ENCODE measurements at places on chromosomes 2 and 18. TPM values are rescaled to one million over a fixed set of nuclear protein-coding genes. Genes with fewer than 3 reads are reported as not detected.

DNA sequence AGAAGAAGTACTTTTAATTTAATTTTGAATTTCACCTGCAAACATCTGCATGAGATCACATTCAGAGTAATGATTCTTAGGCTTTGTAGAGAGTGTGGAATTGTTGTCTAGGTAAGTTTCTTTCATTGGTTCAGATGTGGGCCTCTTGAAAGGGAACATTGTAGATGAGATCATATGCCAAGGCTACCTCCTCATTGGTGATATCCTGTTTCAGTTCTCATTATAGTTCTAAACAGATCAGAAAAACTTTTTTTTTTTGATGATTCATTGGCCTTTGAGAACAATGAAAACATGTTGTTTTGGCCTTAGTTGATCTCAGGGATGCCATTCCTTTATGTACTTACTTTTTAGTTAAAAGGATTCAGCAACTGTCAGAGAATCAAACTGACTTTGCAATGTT, 44.5 kb downstream of the EML6 start:
- H3K27ac ChIP-seq, result no peak overlapping the region
- H3K36me3 ChIP-seq, result no peaks in the 10 kb centered on the region
- no peak overlapping the region for H3K4me3 ChIP-seq

The MAP3K19 gene
- polyA plus RNA-seq, result not detected

DNA sequence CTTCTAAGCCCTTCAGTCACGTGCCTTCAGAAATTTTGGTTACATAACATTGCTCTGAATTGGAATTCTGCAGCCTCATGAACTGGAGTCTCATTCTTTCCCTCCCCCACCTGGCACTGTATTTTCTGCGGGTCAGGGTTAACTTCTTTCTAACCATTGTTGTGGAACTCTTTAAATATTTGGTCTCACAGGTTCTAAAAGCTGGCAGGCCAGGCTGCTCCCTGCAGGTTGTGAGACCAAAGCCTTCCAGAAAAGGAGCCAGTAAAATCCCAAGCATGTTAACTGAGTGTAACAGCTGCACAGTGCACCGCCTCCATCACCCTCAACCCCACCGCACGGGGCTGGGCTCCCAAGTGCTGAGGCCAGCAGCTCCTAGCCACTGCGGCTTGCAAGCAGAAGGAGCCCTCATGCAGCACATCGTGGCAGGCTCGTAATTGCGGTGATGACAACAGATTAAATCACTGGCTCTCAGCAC, 174.1 kb upstream of the ALPP start:
- peaks cover 40% of the 10 kb centered on the region for H3K36me3 ChIP-seq
- no peak overlapping the region for H3K4me3 ChIP-seq
- DNase-seq, result no peak
- peaks cover 4% of the 10 kb centered on the region for H3K4me1 ChIP-seq
- H3K27me3 ChIP-seq, result no peaks in the 10 kb centered on the region
- no peak overlapping the region for H3K27ac ChIP-seq

DNA sequence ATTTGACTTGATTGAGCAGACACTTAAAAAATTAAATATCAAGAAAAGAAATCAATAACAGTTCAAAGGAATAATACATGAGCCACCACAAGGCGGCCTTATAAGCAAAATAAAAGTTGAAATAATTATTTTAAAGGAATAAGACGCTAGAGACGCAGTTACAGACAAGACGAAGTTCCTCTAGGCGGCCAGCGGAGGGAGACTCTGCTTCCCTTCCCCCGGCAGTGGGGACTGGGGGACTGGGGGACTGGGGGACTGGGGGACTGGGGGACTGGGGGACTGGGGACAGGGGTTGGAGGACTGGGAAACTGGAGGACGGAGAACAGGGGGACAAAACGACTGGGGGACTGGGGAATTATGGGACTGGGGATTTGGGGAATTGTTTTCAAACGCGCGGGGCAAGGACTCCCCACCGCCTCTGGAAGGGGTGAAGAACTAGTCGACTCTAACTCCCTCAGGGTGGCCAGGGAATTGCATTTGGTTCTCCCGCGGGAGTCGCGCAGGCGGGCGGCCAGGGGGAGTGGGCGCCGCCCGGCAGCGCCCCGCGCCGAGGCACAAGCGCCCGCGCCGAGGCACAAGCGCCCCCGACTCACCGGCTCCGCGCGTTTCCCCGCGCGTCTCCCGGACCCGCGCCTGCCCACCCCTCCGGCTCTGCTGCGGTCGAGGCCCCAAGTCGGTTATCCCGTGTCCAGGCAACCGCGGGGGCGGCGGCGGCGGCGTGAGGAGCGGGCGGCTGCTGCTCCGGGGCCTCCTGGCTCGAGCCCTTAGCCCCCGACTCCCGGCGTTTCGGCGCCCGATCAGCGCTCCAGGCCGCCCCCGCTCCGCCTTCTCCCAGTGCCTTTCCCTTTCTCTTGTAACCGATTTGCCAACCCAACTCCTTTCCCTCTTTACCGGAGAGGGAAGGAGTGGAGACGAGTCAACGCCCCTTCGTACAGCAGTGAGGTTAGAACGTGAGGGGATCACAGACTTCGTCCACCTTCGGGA, at the start of gene CCDC178:
Gene CCDC178 (minus strand): TSS at position 662 of the 984 bp plus-strand sequence. CDS start 28,633 bp downstream, outside the sequence.
- DNase-seq, result no peak
- no peak within 1 kb of the TSS for H3K4me3 ChIP-seq
- H3K27me3 ChIP-seq, result peaks cover 41% of the 10 kb centered on the region
- no peak within 1 kb of the TSS for H3K27ac ChIP-seq

The UGT1A3 gene
- polyA plus RNA-seq, result not detected

DNA sequence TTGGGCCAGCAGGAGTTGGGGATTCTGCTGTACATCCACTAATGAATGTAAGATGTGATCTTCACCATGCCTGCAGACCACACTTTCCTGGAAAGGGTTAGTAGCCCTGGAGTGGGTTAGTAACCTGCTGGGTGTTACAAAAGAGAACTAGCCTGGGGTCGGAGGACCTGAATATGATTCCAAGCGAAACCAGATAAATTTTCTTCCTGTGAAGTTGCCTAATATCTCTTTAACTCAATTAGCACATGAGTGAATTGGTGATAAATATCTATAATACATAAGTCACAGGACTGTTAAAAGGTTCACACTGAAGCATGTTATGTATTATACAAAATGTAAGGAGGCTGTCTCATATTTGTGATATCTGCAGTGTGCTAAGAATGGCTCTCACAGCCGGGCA, 291.0 kb downstream of the CNTNAP5 start:
- H3K4me1 ChIP-seq, result no peaks in the 10 kb centered on the region
- no peaks in the 10 kb centered on the region for H3K36me3 ChIP-seq
- DNase-seq, result no peak
- no peaks in the 10 kb centered on the region for H3K27me3 ChIP-seq
- no peak overlapping the region for H3K27ac ChIP-seq
- H3K4me3 ChIP-seq, result no peak overlapping the region

GRCh38 chr2:231357931-231358330, 37.6 kb upstream of the B3GNT7 start:
- no peak overlapping the region for H3K27ac ChIP-seq
- H3K4me3 ChIP-seq, result no peak overlapping the region
- no peaks in the 10 kb centered on the region for H3K27me3 ChIP-seq
- no peak for DNase-seq
- peaks cover 17% of the 10 kb centered on the region for H3K4me1 ChIP-seq

GRCh38 chr2:144643537-144644336, 123.8 kb upstream of the ZEB2 start:
- no peaks in the 10 kb centered on the region for H3K36me3 ChIP-seq
- H3K27ac ChIP-seq, result no peak overlapping the region
- peaks cover 6% of the 10 kb centered on the region for H3K4me1 ChIP-seq
- no peaks in the 10 kb centered on the region for H3K27me3 ChIP-seq

- no peak overlapping the region for H3K27ac ChIP-seq
- H3K4me3 ChIP-seq, result no peak overlapping the region
- H3K27me3 ChIP-seq, result peaks cover 17% of the 10 kb centered on the region
- no peaks in the 10 kb centered on the region for H3K4me1 ChIP-seq
- no peak for DNase-seq
These were observed 161.7 kb downstream of the INSIG2 start for GRCh38 chr2:118250001-118250400.

DNA sequence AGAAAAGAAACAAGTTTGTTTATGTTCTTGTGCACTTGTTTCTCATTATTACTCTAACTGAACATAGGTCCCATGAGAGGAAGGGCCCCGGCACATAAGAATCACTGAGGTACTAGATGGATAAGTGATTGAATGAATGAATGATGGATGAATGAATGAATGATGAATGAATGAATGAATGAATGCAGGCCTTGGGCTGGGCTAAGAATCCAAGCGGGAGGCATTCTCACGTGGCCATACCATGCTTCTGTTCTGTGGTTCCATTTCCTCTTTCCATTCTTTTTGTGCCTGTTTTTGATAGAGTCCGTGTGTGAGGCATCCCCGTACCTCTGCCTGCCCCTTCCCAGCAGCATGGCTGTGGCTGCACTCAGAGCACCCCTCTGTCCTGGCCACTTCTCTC, 94.8 kb downstream of the SH3BP4 start:
- peak overlapping the region; percentile 56 for H3K27ac ChIP-seq
- H3K4me3 ChIP-seq, result peak overlapping the region; percentile 90
- DNase-seq, result no peak
- peaks cover 65% of the 10 kb centered on the region for H3K4me1 ChIP-seq
- no peaks in the 10 kb centered on the region for H3K27me3 ChIP-seq

- H3K27ac ChIP-seq, result no peak overlapping the region
- no peaks in the 10 kb centered on the region for H3K36me3 ChIP-seq
- no peak overlapping the region for H3K4me3 ChIP-seq
- no peaks in the 10 kb centered on the region for H3K4me1 ChIP-seq
- no peaks in the 10 kb centered on the region for H3K27me3 ChIP-seq
These were observed 1779.7 kb upstream of the CELF4 start for GRCh38 chr18:39345321-39345720.

DNA sequence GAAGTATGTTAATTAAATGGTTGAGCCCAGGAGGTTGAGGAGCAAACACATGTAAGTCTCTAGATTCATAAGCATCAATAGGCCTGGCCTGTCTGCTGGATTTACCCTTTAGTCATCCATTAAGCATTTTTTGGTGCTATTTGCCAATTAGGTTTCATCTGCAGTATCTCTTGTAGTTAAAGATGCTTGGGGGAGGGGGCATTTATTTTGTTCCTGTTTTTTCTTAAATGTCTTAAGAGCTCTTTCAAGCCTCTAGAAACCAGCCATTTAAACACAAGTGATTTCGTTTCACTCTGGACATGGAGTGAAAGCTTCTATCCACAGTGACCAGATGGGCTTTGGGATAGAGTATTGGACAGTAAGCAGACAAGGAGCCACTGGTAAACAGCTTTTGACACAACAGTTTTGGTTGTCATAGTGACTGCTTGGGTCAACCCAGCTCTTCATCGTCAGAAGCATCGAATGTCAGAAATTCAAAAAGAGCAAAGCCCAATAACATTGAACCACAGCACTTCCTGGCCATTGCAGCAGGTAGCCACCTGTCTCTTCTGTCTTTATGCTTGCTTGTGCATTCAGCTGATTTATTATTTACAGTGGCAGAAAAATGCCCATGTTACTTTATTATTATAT, 4.9 kb downstream of the QPCT start:
- peak overlapping the region; percentile 45 for H3K4me3 ChIP-seq
- peak; percentile 37 for DNase-seq
- peaks cover 26% of the 10 kb centered on the region for H3K27me3 ChIP-seq
- peaks cover 34% of the 10 kb centered on the region for H3K4me1 ChIP-seq

DNA sequence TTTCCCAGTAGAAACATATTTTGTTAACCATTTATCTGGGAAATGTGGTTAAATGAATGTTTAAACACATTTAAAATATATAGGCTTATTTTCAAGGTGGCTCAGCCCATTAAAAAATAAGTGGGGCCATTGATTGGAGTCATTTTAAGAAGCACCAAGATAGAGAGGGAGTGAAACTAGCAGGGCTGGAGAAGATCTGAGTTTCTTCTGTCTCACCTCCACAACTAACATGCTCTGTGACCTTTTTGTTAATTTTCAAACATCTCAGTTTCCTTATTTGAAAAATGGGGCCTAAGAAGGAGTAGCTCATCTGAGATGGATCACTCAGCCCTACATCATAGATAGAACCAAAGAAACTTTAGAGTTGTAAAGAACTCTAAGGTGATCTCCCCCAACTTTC, 254.8 kb downstream of the KCNS3 start:
- H3K27ac ChIP-seq, result no peak overlapping the region
- H3K4me1 ChIP-seq, result no peaks in the 10 kb centered on the region
- DNase-seq, result no peak
- no peaks in the 10 kb centered on the region for H3K36me3 ChIP-seq

DNA sequence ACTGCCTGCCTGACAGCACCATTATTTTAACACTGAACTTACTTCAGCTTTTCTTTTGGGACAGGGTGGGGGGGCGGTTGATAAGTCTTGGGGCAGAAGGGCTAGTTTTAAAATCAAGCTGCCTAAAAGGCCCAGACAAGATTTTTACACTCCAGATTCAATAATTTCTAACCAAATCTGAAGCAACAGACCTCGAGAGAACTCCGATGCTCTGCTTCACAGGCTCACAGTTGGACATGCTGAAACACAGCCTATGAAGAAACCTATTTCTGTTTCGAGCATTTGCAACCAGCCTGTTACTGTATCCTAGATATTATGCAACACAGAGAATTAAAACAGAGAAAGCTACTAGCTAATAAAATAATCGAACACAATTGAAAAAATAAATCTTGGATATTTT, 1.3 kb upstream of the MYT1L start:
- no peaks in the 10 kb centered on the region for H3K4me1 ChIP-seq
- H3K36me3 ChIP-seq, result no peaks in the 10 kb centered on the region
- H3K4me3 ChIP-seq, result no peak overlapping the region
- no peak overlapping the region for H3K27ac ChIP-seq
- DNase-seq, result no peak
- H3K27me3 ChIP-seq, result no peaks in the 10 kb centered on the region

The ACTR3 gene
- polyA plus RNA-seq, result 496 TPM

DNA sequence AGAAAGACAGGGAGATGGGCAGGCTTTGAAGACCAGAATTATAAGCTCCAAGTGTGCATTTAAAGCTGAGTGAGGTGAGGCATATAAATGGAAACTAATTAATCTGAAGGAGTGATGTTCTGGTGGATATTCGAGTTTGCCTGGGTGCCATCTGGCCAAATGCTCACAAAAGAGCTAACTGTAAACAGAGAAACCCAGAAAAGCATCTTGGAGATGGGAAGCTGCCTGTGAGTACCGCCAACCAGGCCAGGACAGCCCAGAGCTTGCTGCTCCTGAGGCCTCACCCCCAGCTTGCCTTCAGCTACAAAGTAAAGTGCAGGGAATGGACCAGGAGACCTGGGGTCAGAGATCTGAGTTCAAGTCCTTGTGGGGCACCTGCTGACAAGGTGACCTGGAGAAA, 446.1 kb upstream of the MYT1L start:
- H3K36me3 ChIP-seq, result peaks cover 24% of the 10 kb centered on the region
- no peak overlapping the region for H3K27ac ChIP-seq

The ZBTB14 gene
- 21.0 TPM for polyA plus RNA-seq

DNA sequence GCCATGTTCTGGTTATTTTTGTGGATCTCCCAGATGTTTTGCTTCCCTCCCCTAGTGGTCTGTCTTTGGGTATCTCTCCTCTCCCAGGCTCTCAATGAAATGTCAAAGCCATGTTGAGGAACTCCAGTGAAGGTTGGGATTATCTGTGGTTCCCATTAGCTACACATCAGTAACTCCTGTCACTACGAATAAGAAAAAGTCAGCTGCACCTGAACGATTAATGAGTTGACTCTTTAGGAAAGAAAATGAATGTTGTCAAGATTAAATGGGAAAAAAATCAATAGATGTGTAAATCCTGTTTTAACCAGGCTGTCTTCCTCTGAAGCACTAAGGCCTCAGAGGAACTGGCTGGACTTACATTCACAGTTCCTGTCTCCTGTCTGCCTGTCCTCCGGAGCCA, 94.0 kb upstream of the DAPL1 start:
- H3K27me3 ChIP-seq, result no peaks in the 10 kb centered on the region
- H3K36me3 ChIP-seq, result no peaks in the 10 kb centered on the region
- no peak overlapping the region for H3K4me3 ChIP-seq
- no peaks in the 10 kb centered on the region for H3K4me1 ChIP-seq

GRCh38 chr18:45335282-45336043, 279.8 kb upstream of the SLC14A2 start:
- DNase-seq, result no peak
- no peaks in the 10 kb centered on the region for H3K4me1 ChIP-seq
- H3K27me3 ChIP-seq, result peaks cover 18% of the 10 kb centered on the region
- H3K36me3 ChIP-seq, result no peaks in the 10 kb centered on the region

Data from naive B cell (primary cell).